Endothelial cell of coronary artery (primary cell): ENCODE measurements at places on chromosomes 5 and 9. TPM values are rescaled to one million over a fixed set of nuclear protein-coding genes. Genes with fewer than 3 reads are reported as not detected.

Gene NR4A3
- total RNA-seq = under 0.01 and 0.09 TPM in 2 replicates

Gene C5orf63
- total RNA-seq = 0.63 and 3.0 TPM in 2 replicates

Gene MARCHF11
- total RNA-seq = not detected in 2 replicates

Gene PTGES
- total RNA-seq = 0.09 and 0.28 TPM in 2 replicates

Gene ADGRV1
- 0.09 and 0.56 TPM in 2 replicates for total RNA-seq

Gene SELENOP
- total RNA-seq = 0.09 and 0.47 TPM in 2 replicates

Gene GRIN1
- under 0.01 and 0.09 TPM in 2 replicates for total RNA-seq

Gene SAPCD2
- total RNA-seq = 5.5 and 15.9 TPM in 2 replicates

Gene SLC46A2
- total RNA-seq = not detected in 2 replicates

Gene CORO2A
- 0.18 and 0.38 TPM in 2 replicates for total RNA-seq

Gene PHF24
- total RNA-seq = not detected in 2 replicates

Gene PDE8B
- not detected in 2 replicates for total RNA-seq

Gene C9orf50
- 0.09 TPM in 1 of 2 replicates, not detected in the other for total RNA-seq

Gene IL9
- total RNA-seq = not detected in 2 replicates

Gene NFIL3
- total RNA-seq = 3.2 and 5.5 TPM in 2 replicates

Gene PCDHGB7
- 5.8 and 6.8 TPM in 2 replicates for total RNA-seq

Gene TCOF1
- 16.0 and 18.5 TPM in 2 replicates for total RNA-seq

Gene SH3GL2
- 0.09 TPM in 1 of 2 replicates, not detected in the other for total RNA-seq

Gene PCDHB3
- 0.36 and 0.38 TPM in 2 replicates for total RNA-seq

Gene ANKRD34B
- total RNA-seq = not detected in 2 replicates

Gene SPINK4
- total RNA-seq = not detected in 2 replicates

Gene MELK
- 13.8 and 28.4 TPM in 2 replicates for total RNA-seq

Gene UBE2QL1
- under 0.01 and 0.09 TPM in 2 replicates for total RNA-seq

Gene DND1
- total RNA-seq = 0.09 and 0.19 TPM in 2 replicates

Gene CMYA5
- under 0.01 TPM in 2 replicates for total RNA-seq

Gene WDR31
- 0.54 and 0.75 TPM in 2 replicates for total RNA-seq

Gene IL3
- total RNA-seq = not detected in 2 replicates

Gene ASPN
- 1.8 TPM in 1 of 2 replicates, not detected in the other for total RNA-seq

Gene ACSL6
- 0.47 TPM in 1 of 2 replicates, not detected in the other for total RNA-seq

Gene SLC4A9
- total RNA-seq = not detected in 2 replicates

Gene MTX3
- 3.0 and 7.5 TPM in 2 replicates for total RNA-seq

Gene GPX8
- total RNA-seq = 36.8 and 42.2 TPM in 2 replicates

Gene KLF4
- total RNA-seq = 0.45 and 3.8 TPM in 2 replicates

Gene CEL
- total RNA-seq = 0.18 and 0.28 TPM in 2 replicates

Gene DIRAS2
- total RNA-seq = not detected in 2 replicates

Gene HNRNPA0
- 16.1 and 17.0 TPM in 2 replicates for total RNA-seq

Gene TMEM174
- total RNA-seq = not detected in 2 replicates

Gene SHC3
- total RNA-seq = 7.6 and 9.4 TPM in 2 replicates

Gene PCA3
- total RNA-seq = 0.28 and 0.90 TPM in 2 replicates

Gene FOXI1
- under 0.01 TPM in 1 of 2 replicates, not detected in the other for total RNA-seq

Gene SLC6A19
- total RNA-seq = not detected in 2 replicates

Gene PLEKHG4B
- total RNA-seq = not detected in 2 replicates

Gene GLE1
- 21.5 and 21.8 TPM in 2 replicates for total RNA-seq

Gene FOXD4L6
- total RNA-seq = under 0.01 TPM in 1 of 2 replicates, not detected in the other

Gene SPINK13
- total RNA-seq = not detected in 2 replicates

Gene VAV2
- 15.5 and 20.9 TPM in 2 replicates for total RNA-seq

Gene CTSL
- 93.1 and 129 TPM in 2 replicates for total RNA-seq

Gene SLC34A1
- not detected in 2 replicates for total RNA-seq
